ENCODE measurements at places on chromosomes 3 and 15.
A peak's percentile ranks its signal among the peaks of the same experiment; 100 is the strongest.

DNA sequence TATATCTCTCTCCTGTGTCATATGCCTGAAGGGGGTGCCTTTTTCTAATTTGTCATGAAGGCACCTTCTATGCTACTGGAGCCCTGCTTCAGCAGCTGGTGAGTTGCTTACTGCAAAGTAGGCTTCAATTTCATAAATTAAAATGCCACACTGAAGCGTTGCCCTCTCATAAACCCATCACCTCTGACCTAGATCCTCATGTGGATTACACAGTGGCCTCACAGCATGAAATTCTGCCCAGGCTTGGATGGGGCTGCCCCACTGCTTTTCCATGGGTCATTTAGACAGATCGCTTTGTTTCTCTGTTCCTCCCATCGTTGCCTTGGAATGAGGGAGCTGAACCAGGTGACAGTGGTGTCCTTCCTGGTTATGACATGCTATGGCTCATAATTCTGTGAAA lies 131.2 kb downstream of the RPL22L1 start:
- DNase-seq, result no peak

GRCh38 chr3:50665081-50665840 lies 9.5 kb upstream of the DOCK3 start:
- no peak for DNase-seq

GRCh38 chr15:79450648-79451047 lies 18.5 kb downstream of the MINAR1 start:
- DNase-seq, result peak; percentile 24

DNA sequence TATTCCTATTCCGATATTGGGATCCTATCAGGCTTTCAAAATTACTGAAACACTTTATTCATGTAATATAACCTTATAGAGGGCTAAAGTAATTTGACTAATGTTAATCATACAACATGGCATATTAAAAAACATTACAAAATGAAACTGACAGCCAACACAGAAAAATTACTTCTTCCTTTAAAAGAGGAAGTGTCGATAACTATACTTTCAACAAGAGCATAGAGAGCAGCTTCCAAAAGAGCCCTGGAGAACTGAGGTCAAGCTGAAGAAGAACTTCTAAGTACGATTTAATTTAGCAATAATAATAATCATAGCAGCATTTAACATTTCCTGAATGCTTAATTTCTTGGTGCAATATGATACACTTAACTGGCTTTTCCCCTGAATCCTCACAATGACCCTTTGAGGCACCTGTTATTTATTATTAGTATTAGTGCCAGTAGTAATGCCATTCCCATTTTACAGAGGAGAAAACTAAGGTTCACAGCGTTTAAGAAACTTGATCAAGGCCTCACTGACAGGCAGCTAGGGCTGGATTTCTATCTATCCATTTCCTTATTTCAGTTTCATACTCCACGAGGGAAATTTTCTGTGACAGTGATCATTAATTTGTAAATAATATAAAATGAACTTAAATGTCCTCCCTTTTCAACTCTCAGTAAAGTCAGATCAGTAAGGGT lies 181.6 kb downstream of the CFAP20DC start:
- no peak for DNase-seq

DNA sequence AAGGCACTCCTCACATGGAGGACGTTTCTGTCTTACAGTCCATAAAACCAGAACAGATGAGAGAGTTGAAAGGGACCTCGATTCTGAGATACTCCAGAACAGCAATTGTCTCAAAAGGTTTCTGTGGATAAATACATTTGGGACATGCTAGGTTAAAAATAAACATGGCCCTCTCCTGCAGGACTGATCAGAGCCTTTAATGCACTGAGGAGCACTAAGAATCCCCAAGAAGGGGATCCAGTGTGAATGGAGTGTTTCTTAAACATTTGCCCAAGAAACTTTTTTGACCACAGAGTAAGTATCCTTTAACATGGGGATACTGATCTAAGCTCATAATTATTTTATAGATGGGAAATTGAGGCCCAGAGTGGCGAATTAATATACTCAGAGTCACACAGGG lies 223.4 kb downstream of the XXYLT1 start:
- DNase-seq, result no peak

- no peak for DNase-seq
Observed at GRCh38 chr3:54696313-54696712, 231.5 kb downstream of the LRTM1 start.

DNA sequence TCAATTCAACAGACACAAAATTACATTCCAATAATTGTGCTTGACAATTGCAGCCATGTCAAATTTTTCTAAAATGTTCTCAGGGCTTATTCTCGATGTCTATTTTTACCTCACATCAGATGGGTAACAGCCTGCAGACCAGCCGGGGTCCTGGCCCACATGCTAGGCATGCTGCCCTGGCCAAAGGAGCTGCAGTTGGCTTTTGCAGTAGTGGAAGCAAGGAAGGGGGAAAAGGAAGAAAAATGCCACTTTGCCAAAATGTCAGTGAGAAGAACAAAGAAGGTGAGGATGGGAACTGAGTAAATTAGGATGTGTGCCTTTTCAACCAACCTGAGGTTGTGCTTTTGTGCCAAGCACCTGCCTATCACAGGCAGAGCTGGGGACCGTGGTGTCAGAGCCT lies 161.0 kb downstream of the FOXB1 start:
- no peak for DNase-seq

DNA sequence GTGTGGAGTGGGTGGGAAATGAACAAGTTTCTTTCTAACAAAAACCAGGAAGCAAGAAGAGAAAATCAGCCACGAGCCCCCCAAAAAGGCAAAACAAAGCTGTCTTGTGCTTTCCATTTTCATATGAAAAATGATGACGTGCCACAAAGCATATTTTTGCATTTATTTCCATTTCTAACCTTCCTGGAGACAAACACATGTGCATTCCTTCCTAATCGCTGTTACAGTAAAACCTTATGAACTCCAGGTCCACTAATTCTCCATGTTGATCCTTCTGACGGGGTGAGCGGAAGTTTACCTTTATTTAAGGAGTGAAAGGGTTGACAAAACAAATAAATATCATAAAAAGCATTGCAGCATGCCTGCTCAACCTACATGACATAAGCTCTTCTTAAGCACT lies 211.5 kb downstream of the RORA start:
- peak; percentile 63 for DNase-seq

- DNase-seq, result no peak
Observed at GRCh38 chr3:182925944-182926337, 54.4 kb downstream of the DCUN1D1 start.

- DNase-seq, result no peak
Observed at GRCh38 chr3:171736556-171736955, 73.7 kb downstream of the PLD1 start.

Data from NCI-H526 (cell line).